ENCODE measurements at places on chromosomes 1 and 21.

DNA sequence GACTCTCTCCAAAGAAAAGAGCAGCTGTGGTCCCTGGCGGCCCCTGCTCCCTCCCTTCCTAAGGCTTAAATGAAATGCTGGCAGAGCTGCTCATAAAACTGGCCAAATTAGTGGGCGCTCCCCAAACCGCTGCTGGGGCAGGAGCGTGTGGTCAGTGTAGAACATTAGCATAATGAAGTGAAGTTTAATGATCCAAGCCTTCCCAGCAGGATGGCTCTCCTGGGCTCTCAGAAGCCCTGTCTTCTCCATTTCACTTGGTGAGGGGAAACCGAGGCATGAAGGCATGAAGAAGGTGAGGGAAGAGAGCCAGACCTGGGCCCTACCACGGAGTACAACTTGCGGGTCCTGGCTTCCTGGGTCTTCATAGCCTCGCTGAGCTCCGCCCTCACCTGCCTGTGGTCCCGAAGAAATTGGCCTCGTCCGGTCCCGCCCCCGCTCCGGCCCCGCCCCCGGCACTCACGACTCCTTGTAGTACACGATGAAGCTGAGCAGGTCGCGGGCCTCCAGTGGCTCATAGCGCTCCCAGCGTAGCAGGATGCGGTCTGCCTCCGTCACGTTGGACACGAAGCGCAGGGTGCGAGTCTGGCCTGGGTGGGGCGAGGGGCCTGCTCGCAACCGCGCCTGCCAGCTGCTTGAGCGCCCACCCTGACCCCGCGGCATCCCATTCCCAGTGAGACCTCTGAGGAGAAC is 10.3 kb downstream of the INSRR start:
- peak; percentile 50 for DNase-seq

- DNase-seq = no peak
Observed at GRCh38 chr1:54274448-54274847, 74.5 kb downstream of the MRPL37 start.

GRCh38 chr1:41728403-41729202 is 190.1 kb downstream of the HIVEP3 start:
- DNase-seq = peak; percentile 36

- no peak for DNase-seq
Observed at GRCh38 chr21:32173121-32173724, 105.6 kb downstream of the MIS18A start.

DNA sequence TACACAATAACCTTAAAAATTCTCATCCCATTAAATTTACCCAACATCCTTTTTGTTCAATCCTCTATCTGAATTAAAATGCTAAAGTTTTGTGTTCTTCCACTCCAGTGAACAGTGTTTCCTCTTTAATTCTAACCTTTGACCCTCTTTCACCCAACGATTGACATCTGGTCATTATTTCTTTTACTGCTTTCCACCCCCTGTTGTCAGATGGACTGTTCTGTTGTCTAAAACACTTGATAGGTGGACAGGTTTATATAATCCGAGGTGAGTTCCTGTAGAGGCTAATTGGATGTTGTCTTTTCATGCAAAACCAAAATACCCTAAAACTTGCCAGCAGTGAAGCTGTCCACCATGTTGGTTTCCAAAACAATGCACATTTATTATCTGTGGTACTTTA is 73.4 kb upstream of the SERTAD4 start:
- DNase-seq = no peak
